ENCODE measurements at places on chromosomes 1 and 21.
A peak's percentile ranks its signal among the peaks of the same experiment; 100 is the strongest.

GRCh38 chr1:12052008-12052573, 11.0 kb upstream of the TNFRSF8 start:
- peak; percentile 74 for DNase-seq

GRCh38 chr1:23804183-23804835, 3.8 kb upstream of the GALE start:
- no peak for DNase-seq

DNA sequence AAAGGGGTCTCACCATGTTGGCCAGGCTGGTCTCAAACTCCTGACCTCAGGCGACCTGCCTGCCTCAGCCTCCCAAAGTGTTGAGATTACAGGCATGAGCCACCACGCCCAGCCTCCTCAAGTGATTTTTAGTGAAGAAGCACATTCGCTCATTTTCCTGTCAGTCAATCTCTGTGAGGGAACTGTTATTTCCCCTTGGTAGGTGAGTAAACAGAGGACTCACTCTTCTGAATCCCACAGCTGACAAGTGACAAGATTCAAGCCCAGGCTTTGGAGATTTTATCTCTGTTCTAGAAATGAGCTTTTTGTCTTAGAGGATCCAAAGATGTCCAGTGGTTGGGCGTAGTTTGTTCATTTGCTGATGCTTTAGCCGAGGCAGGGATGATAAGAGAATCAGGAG, 43.9 kb upstream of the TACSTD2 start:
- no peak for DNase-seq

DNA sequence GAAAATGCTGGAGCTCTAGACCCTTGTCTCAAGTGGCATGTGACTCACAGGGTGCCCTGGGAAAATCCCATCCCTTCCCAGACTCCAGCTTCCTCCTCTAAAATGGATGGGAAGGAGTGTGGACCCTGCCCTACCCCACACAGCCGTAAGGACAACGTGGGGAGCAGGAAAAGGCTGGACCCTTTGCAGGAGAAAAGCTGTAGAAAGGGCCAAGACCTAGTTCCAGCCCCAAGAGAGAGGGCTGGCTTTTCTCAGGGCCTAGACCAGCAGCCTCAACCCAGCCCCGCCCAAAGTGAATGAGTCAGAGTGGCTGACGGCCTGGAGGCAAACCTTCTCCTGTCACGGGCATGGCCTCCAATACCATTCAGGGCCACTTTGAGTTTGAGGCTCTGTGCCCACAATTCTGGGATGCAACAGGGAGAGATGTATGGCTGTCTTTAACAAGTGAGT, 1.1 kb downstream of the LAMB3 start:
- peak; percentile 62 for DNase-seq

GRCh38 chr1:47578721-47579419, 141.0 kb downstream of the FOXD2 start:
- DNase-seq, result no peak

- no peak for DNase-seq
Observed at GRCh38 chr1:210024996-210025395, 87.0 kb downstream of the SYT14 start.

DNA sequence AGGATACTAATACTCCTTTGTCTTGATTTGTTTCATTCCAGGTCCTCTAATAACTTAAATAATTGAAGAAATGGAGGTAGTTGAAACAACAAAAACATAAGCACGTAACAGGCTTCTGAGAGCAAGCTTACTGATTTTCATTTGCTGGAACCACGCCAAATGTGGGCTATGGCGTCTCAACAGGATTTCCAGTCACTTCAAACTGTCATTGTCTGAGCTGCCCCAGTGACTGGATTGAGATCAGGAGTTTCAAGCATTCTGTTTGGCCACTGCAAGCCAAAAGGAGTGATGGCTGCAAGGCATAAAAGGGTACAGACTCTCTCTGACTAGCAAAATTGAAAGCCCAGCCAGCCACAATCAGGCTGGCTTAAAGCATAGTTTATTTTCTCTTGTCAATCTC, 289.9 kb downstream of the DPYD start:
- peak; percentile 33 for DNase-seq

DNA sequence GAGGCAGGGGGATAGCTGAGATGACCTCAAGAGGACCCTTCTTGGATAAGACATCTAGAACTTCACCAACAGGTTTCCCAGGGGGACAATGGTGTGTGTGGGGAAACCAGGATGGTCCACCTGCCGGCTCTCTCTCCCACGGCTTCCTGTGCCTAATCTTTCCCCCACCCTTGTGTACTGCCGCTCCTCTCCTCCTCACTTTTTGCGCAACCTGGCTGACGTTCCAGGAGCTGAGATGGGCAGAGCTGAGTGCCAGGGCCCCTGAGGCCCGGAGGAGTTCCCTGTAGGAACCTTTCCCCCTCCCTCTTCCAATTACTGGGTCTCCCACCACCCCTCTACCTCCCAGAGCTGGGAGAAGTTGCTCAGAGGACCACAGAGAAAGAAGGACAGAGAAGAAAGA, 6.9 kb downstream of the SLC26A9 start:
- no peak for DNase-seq

GRCh38 chr1:6354659-6355317, 38.8 kb downstream of the ACOT7 start:
- DNase-seq, result no peak

GRCh38 chr1:226722240-226722900, 16.7 kb downstream of the ITPKB start:
- no peak for DNase-seq

DNA sequence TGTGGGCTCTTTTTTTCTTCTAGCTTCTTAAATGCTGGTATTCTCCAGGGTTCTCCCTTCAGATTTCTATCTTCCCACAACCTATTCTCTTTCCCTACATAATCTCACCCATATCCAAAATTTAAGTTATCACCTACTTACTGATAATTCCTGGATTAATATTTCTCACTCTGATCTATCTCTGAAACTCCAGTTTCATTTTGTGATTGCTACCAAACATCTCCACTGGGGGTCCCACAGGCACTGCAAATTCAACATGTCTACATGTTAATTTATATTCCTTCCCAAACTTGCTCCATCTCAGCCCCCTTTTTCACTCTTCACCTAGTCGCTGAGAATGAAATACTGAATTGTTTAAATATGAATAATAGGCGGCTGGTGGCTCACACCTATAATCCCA, 9.9 kb upstream of the C1orf141 start:
- no peak for DNase-seq

- no peak for DNase-seq
Observed at GRCh38 chr1:188986745-188987417, 1490.8 kb downstream of the BRINP3 start.

DNA sequence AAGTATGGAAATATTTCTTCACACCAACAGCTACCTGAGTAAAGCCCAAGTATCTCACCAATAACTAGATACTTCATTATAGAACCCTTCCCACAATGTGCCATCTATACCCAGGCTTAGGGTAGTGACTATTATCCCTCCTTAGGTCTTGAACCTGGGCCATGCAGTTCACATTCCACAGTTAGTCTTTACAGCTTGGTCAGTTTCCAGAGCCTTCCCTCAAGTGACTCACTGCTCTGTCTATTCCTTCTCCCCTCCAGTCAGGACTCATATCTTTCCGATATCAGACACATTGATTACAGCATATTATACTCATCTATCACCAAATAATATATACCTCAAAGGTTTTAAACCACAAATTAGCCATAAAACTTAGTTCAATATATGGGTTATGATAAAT, 23.6 kb downstream of the VAMP4 start:
- no peak for DNase-seq

GRCh38 chr1:84116558-84116957, 27.5 kb upstream of the PRKACB start:
- DNase-seq, result no peak

DNA sequence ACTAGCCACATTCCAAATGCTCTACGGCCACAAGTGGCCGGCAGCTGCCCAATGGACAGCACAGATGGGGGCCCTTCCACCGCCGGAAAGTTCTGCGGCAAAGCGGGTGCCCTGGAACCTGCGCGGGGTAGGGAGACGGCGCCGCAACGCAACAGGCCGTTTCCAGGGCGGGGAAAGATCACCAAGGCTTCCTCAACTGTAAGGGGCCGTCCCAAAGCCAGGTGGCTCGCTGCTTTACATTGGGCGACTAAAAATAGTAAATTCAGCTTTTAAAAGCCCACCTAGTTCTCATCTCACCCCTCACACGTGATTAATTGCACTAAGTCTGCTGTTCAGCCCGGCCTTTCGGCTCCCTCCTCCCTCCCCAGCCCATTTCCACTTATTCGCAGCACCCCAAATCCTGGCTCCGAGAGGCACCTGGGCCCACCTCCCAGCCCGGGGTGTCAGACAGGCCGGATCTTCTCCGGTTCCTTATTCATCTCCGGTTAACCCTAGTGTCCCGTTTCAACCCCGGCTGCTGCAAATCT, 643 bp downstream of the CFAP298 start:
- DNase-seq, result peak; percentile 10

- no peak for DNase-seq
Observed at GRCh38 chr21:45460011-45460565, 55.1 kb downstream of the COL18A1 start.

DNA sequence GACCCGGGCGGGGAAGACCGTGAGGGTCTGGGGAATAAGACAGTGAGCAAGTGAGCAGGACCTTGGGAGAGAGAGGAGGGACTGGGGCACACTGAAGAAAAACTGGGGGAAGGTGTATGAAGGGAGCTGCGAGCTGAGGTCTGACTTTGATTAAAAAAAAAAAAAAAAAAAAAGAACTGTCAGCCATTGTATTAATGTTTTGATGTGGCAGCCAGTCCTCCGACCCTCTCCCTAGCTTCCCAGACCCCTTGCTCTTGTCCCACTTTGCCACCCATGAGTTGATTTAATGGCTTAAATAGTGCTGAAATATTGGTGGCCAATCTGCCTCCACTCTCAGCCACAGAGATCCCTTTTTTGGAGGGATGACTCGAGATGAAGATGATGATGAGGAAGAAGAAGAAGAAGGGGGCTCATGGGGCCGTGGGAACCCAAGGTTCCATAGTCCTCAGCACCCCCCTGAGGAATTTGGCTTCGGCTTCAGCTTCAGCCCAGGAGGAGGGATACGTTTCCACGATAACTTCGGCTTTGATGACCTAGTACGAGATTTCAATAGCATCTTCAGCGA, 652 bp downstream of the HAX1 start:
- DNase-seq, result no peak

GRCh38 chr21:17786851-17787181, 32.3 kb downstream of the C21orf91 start:
- DNase-seq, result no peak

GRCh38 chr21:32046191-32046590, 173.4 kb downstream of the HUNK start:
- DNase-seq, result no peak

DNA sequence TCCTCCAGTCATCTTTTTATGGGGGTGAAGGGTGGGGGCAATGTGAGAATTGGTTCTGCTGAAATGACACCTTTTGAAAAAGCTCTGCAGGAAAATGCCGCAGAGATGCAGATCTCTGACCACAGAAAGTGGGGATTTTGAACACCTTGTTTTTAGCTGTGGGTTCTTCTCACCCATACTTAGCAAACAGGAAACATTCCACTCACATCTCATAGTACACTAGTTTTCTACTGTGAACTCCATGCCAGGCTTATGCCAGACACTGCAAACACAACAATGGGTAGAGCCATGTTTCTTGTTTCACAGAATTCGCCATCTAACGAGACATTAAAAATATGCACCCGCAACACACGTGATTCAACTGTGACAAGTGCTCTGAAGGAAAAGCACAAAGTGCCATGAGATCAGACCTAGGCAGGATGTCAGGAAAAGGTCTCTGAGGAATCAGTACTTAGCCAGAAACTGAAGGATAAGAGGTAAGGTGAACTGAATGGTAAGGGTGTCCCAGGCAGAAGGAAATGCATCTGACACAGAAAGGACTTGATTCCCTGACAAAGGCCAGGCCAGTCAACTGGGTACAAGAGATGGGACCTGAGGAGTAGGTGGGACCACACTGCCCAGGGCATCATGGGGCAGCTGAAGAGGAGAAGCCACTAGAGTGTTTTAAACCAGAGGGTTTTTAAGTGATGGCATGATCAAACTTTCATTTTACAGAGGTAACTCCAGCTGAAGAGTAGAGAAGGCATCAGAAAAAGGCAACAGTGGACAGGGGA, 83.8 kb upstream of the JAK1 start:
- no peak for DNase-seq

- DNase-seq, result peak; percentile 89
Observed at GRCh38 chr1:54255026-54255702, 55.2 kb downstream of the MRPL37 start.

GRCh38 chr1:154973344-154974101, 958 bp upstream of the CKS1B start:
- DNase-seq, result peak; percentile 94

- DNase-seq, result no peak
Observed at GRCh38 chr1:201941420-201942128, 4.8 kb downstream of the LMOD1 start.

DNA sequence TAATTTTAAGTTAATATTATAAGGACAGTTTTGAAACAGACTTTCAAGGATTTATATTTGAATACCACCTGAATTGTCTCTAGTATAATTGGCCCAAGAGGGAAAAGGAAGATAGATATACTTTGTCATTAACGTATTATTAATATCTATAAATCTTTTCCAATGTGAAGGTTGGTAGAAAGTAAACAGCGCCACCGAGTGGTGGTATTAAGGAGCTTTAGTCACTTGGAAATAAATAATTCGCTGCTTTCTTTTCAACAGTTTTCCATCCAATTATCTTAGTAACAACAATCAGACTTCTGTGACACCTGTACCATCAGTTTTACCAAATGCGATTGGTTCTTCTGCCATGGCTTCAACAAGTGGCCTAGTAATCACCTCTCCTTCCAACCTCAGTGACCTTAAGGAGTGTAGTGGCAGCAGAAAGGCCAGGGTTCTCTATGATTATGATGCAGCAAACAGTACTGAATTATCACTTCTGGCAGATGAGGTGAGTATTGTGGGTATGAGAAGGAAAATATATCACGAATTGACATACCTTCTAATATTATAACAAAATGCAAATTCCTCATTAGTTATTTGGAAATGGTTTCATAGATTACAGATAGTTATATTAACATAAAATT, 37.7 kb downstream of the SH3GLB1 start:
- no peak for DNase-seq

DNA sequence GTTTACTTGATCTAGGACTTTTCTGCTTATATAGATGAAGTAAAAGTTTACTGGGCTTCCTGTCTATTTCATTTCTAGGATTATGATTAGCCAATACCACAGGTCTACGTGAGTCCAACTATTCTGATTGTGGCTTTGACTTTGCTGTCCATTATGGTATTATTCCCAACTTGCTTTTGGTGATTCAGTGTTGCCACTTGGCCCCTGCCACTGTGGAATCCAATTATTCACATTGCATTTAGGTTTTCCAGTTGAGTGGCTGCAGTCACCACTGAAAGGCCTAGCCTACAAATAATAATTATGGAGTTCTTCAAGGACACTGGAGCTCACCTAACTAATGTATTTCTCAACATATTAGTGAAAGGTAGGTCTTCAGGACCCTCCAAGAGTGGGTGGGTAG, 574.3 kb upstream of the USP24 start:
- peak; percentile 83 for DNase-seq
